Renal cortical epithelial cell (primary cell): ENCODE measurements at places on chromosomes 12 and 14. TPM values are rescaled to one million over a fixed set of nuclear protein-coding genes. Genes with fewer than 3 reads are reported as not detected.

LRFN5 gene
- total RNA-seq = 0.69 and 1.4 TPM in 2 replicates

DNA sequence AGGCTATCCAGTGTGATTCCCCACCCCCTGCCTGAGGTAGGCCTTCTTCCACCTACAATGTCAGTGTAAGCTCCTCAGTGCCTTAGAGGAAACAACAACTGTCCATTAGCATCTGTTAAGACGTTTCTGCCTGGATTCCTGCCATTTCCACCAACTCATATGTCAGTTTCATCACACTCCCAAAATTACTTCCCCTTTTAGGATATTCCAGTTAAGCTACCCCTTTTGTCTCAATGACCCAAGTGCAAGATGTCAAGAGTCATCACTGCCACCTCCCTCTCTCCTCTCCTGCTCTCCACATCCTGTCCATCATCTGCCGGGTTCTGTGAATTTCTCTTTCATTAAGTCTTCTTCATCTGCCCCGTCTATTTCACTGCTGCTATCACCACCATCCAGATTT, 189.4 kb downstream of the DPF3 start:
- no peak for DNase-seq

GRCh38 chr12:58381546-58381945, 440.2 kb downstream of the ATP23 start:
- no peak for DNase-seq

DNA sequence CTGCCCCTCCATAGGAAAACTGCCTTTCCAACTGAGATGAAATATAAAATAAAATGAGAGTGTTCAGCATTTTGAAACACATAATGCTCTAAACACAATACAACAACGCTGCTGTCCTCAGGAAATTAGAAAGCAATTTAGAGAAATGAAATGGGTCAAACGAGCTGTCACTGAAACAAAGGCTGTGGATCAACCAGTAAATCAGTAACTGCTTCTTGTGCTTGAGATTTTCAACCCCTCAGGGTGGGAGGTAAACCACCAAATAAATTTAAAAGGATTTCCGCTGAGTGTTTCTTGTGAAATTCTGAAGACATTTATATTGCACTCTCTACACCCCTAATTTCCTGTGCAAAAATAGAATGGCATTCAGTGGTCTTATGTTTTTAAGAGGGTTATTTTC, 657.1 kb upstream of the SEL1L start:
- no peak for DNase-seq

DNA sequence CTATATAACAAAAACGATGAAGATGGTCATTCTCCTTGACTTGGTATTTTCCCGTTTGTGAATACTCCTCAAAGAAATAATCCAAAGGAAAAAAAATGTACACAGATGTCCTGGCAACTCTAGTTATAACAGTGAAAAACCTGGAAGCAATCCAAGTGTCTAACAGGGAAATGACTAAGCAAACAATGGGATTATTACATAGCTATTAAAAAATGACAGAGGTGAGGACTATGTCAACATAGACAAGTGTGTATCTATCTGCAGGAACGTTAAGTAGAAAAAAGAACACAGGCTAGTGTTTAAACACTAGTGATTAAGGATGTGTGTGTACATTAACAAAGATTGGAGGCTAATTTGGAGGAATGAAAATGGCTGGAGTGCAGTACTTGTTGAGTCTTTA, 5.9 kb upstream of the APOLD1 start:
- DNase-seq = peak; percentile 76

DNA sequence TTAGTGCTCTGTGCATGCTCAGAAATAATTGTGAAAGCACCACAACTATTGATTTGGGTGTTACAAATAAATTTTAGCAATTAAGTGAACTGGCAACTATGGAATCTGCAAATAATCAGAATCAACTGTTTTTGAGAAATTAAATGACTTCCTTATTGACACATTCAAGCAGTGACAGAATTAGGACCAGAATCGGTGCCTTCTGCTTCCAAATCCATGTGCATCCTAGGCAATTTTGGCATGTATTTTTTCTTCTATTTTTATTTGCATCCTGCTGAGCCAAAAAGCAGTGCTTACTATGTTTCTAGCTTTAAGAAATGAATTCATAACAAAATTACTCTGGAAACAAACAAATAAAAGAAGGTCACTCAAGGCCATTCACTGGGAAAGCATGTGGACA, 408.2 kb downstream of the GXYLT1 start:
- DNase-seq = no peak

DNA sequence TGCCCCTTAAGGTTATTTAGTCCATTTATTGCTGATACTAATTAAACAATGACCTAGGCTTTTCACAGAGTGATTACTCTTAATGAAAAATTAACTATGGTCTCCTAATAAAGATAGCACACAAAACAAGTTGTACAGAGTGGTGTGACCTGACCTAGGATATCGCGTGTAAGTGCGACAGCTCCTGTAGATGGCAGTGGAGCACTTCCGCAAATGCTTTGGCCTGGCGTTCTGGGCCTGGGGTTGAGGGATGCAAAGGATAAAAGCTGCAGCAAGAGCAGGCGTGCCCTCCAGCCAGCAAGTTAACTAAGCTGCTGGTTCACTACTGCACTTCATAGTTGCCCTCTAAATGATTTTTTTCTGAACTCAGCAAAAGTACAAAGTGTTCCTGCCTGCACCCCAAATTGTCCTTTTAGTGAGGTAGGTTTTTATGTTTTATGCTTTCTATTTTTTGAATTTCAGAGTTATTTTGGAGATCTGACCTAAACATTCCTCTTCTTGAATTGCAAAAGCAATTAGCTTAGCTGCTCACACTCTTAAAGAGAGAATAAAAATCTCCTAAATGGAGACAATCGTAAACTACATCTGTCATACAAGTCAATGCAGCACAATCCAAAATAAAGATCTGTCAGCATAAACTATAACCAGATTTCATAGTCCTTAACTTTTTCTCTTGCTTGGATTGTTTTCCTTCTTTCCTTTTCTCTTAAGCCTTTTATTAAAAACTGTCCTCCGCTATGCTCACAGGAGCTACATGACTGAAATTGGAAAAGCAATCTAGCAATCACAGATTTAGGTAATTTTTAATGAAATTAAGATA, 379.6 kb downstream of the LRIG3 start:
- peak; percentile 69 for DNase-seq

PTCSC3 gene
- total RNA-seq = not detected in 2 replicates

NPFF gene
- total RNA-seq = not detected in 2 replicates

KRT75 gene
- 0.35 TPM in 1 of 2 replicates, not detected in the other for total RNA-seq

DNA sequence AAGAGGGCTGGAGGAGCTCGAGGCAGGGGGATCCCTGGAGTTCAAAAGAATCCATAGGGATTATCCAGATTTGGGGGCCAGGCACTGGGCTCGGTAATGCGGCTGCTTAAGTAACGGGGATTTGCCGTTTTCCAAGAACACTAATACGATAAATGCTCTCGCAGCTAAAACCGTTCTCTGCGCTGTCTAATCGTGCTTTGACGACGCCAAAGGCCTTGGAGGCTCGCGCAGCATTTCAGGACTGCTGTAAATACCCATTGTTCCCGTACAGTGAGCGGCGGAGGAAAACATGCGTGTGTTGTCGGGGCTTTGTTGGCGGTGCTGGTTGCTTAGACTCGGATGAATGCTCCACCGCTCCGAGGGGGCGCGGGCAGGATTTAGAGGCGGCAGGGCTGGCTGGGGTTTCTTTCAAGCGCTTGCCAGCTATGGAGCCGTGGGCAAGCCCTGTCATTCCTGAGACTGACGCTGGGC, 26.2 kb downstream of the DIO3 start:
- no peak for DNase-seq

DNA sequence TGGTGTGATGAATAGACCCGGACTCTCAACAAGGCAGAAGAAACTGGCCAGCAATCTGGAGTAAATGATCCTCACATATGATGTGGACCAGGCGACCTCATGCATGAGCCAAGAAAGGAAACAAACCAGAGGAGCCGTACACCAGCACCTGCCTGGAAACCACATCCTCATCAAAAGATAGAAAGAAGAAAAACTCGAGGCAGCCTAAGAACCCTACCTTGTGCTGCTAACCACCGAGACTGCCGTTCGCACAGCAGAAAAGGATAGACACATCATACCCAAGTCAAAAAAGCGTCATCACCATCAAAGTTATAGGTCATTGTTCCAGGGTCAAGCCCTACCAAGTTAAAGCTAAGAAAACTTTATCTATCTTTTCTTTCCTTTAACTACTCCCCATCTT, 66.7 kb downstream of the RESF1 start:
- DNase-seq = no peak

- DNase-seq = no peak
These were observed 96.7 kb upstream of the HSPB8 start for GRCh38 chr12:119082016-119082415.

GRCh38 chr12:22518060-22518719, 26.2 kb downstream of the C2CD5 start:
- DNase-seq = peak; percentile 59

DNA sequence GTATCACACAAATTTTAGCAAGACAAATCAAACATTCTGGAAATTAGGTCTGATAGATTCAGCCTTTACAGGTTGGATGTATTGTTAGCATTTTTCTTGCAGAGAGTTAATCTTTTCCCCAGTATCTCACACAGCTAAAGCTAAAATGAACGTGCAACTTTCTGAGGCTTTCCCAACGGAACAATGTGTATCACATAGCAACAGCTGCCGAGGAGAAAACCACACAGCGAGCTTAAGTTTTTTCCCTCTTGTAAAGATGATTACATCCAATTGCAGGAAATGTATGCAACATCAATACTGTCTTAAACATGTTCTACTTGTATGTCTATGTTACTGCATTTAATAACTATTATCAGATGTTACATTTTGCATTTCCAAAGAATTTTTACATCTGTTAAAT, 182.2 kb downstream of the CCDC59 start:
- no peak for DNase-seq

DNA sequence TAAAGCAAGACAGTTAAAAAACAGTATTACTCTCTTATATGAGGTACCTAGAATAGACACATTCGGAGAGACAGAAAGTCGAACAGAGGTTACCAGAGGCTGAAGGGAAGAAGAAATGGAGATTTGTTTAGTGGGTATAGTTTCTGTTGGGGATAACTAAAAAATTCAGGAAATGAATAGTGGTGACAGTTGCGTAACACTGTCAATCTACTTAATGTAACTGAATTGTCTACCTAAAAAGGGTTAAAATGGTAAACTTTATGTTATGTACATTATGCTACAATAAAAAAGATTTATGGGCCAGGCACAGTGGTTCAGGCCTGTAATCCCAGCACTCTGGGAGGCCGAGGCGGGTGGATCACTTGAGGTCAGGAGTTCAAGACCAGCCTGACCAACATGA, 30.6 kb upstream of the SLC6A13 start:
- no peak for DNase-seq

- no peak for DNase-seq
These were observed 38.0 kb upstream of the PPFIA2 start for GRCh38 chr12:81797100-81797499.

DNA sequence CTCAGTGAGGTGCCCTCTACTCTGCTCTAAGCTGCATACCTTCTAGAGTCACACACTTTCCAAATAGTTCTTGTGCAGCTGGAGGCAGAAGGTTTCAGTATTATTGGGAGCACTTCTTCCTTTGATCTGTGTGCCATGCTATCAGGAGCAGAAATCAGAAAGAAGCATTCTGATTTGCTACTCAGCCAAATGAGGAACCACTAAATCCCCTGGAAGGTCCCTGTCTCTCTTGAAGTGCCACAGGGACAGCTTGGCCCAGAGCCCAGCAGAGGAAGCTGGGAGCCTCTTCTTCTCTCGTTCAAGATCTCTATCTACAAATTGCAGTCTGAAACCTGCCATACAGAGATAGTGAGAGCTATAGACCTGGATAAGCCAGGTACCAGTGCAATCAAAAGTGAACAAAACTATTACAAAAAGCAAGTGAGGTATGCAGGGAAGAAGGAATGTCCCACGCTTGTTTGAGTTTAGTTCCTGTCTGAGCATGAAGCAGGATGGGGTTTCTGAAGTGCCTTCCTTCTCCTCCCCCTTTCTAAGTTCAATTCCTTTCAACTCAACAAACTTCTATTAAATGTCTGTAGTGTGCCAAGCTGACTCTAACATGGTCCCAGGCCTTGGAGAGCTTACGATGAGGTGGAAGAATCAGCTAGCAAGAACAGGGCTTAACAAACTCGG, 100.9 kb upstream of the PARP11 start:
- DNase-seq = no peak

FGF6 gene
- not detected in 2 replicates for total RNA-seq

- no peak for DNase-seq
These were observed 40.6 kb upstream of the MED13L start for GRCh38 chr12:116317986-116318575.

OR6C2 gene
- not detected in 2 replicates for total RNA-seq

DNA sequence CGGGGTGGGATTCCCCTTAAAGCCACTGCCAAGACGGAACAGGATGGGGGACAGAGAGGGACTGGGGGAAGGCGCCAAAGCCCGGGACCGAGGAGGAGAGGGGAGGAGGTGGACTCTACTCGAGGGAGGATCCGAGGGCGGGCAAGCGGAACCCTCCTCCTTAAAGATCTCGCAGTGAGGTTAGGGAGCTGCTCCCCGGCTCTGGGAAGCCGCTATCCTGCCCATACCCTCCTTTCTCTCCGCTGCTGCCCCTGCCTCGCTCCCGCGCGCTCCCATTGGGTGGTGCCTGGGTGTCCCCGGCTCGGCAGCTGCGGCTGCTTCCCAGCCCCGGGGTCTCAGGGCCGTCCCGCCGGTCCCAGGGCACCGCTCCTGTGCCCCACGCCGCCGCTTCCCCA, 16.4 kb downstream of the KRT18 start:
- no peak for DNase-seq

PTGER2 gene
- 8.7 and 41.3 TPM in 2 replicates for total RNA-seq

- DNase-seq = peak; percentile 74
These were observed 177.4 kb downstream of the PRKCH start for GRCh38 chr14:61498811-61499210.

KCNC2 gene
- under 0.01 TPM in 1 of 2 replicates, not detected in the other for total RNA-seq

C14orf39 gene
- not detected in 2 replicates for total RNA-seq

AKAP5 gene
- total RNA-seq = 4.7 and 16.3 TPM in 2 replicates

WIF1 gene
- total RNA-seq = not detected in 2 replicates

DNA sequence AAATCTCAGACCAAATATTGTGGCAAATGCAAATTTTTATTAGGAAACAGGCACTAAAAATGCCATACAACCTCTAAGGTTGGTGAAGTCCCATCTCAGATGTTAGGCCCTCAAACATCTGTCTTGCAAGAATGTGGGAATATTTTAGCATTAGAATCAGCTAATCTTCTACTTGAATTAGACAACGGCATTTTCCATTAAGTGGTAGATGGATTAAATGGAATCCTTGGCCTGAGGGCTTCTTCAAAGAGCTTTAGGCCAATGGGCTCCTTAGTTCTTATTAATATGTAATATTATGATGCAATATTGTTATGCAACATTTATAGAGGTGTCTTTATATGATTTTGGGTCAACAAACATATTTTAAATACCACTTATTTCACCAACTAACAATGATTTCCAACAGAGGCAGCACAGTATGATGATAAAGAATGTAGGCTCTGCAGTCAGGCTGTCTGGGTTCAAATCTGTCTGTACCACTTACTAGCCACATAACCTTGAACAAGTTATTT, 122.9 kb upstream of the PLEKHA5 start:
- DNase-seq = no peak

GRCh38 chr12:50287271-50287670, 4.0 kb upstream of the LIMA1 start:
- no peak for DNase-seq
